ENCODE measurements at places on chromosomes 12 and 14. TPM values are rescaled to one million over a fixed set of nuclear protein-coding genes. Genes with fewer than 3 reads are reported as not detected.

The LTBP2 gene
- total RNA-seq: 39.0 TPM

The ACSM4 gene
- not detected for total RNA-seq

The BATF gene
- not detected for total RNA-seq

The MDGA2 gene
- not detected for total RNA-seq

The PPFIA2 gene
- not detected for total RNA-seq

The USP30 gene
- 10.0 TPM for total RNA-seq

The CLEC2A gene
- total RNA-seq: not detected

The KRT6C gene
- total RNA-seq: not detected

The FOXN4 gene
- not detected for total RNA-seq

The ALX1 gene
- 6.1 TPM for total RNA-seq

The ARHGDIB gene
- 17.2 TPM for total RNA-seq

The CELA1 gene
- not detected for total RNA-seq

The ASCL1 gene
- not detected for total RNA-seq

The SETD3 gene
- total RNA-seq: 39.4 TPM

The IKZF4 gene
- 10.4 TPM for total RNA-seq

The HSPB8 gene
- 22.6 TPM for total RNA-seq

The EML5 gene
- total RNA-seq: not detected

The FGF6 gene
- not detected for total RNA-seq

The MTHFD1 gene
- 31.2 TPM for total RNA-seq

The ATP6V1D gene
- 77.0 TPM for total RNA-seq

The GZMB gene
- not detected for total RNA-seq

The SOAT2 gene
- total RNA-seq: 0.12 TPM

The ARL1 gene
- 55.5 TPM for total RNA-seq

The NKX2-1 gene
- not detected for total RNA-seq

The SLC38A2 gene
- total RNA-seq: 494 TPM

The KIF5A gene
- total RNA-seq: 0.17 TPM

The SMIM41 gene
- 2.0 TPM for total RNA-seq

The WNT1 gene
- not detected for total RNA-seq

The KIF21A gene
- 11.0 TPM for total RNA-seq

The B4GALNT1 gene
- 0.17 TPM for total RNA-seq

The MUCL1 gene
- total RNA-seq: not detected

The SIVA1 gene
- total RNA-seq: 241 TPM

The P2RX7 gene
- 2.5 TPM for total RNA-seq

The C1R gene
- 850 TPM for total RNA-seq

The ARMH4 gene
- total RNA-seq: 1.6 TPM

The WBP11 gene
- 24.0 TPM for total RNA-seq

The C12orf50 gene
- not detected for total RNA-seq

The PITPNM2 gene
- total RNA-seq: 1.9 TPM

The SLC25A21 gene
- total RNA-seq: not detected

The CLEC6A gene
- total RNA-seq: not detected
